ENCODE measurements at places on chromosomes 11 and 22. TPM values are rescaled to one million over a fixed set of nuclear protein-coding genes. Genes with fewer than 3 reads are reported as not detected.

Gene SHISA8
- not detected for total RNA-seq

Gene CDHR5
- total RNA-seq = not detected

Gene PRR33
- not detected for total RNA-seq

Gene ALDH3B2
- not detected for total RNA-seq

Gene MOV10L1
- total RNA-seq = 10.8 TPM

Gene HEPACAM
- under 0.01 TPM for total RNA-seq

Gene CYTH4
- under 0.01 TPM for total RNA-seq

Gene PDGFD
- 4.8 TPM for total RNA-seq

Gene CDC42EP1
- 33.2 TPM for total RNA-seq

Gene HORMAD2
- not detected for total RNA-seq

Gene KCNQ1
- total RNA-seq = not detected

Gene GAB4
- total RNA-seq = not detected

Gene TENM4
- total RNA-seq = 21.3 TPM

Gene SCGB1D2
- not detected for total RNA-seq

Gene EFEMP2
- total RNA-seq = 79.6 TPM

Gene GLB1L2
- total RNA-seq = not detected

Gene CTSW
- total RNA-seq = 0.43 TPM

Gene NXPE1
- not detected for total RNA-seq

Gene SUSD2
- 0.64 TPM for total RNA-seq
